ENCODE measurements at places on chromosomes 6 and 20.

- no peak for DNase-seq
Observed at GRCh38 chr20:24879875-24880274, 69.2 kb upstream of the CST7 start.

DNA sequence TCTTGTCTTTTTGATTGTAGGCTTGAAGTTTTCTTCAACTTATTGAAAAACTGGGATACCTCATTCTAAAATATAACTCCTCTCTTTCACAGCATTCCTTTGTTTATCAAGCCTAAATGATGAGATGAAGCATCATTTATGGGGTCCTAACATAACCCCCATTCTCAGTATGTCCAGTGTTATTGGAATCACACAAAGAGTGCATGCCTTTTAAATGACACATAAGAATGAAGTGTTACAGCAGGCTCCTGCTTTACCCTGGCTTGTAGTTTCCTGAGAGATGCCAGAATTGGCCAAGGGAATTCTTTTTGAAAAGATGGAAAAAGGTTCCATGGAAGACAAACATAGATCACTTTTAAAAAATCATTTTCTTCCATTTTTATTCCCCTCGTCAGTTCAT is 502.4 kb downstream of the BCKDHB start:
- DNase-seq: no peak

- DNase-seq: no peak
Observed at GRCh38 chr20:47951521-47951971, 166.3 kb upstream of the SULF2 start.

GRCh38 chr20:4018023-4018748 is 2.8 kb upstream of the RNF24 start:
- no peak for DNase-seq

Measured in NCI-H446 treated with DMSO at 0.1 percent for 48 hours (cell line).